ENCODE measurements at places on chromosomes 7 and 10. TPM values are rescaled to one million over a fixed set of nuclear protein-coding genes. Genes with fewer than 3 reads are reported as not detected.

Gene CPA5
- 2.3 TPM for polyA plus RNA-seq

Gene NCF1
- polyA plus RNA-seq: 1.6 TPM

Gene ABCB8
- 29.9 TPM for polyA plus RNA-seq

Gene ANKRD61
- polyA plus RNA-seq: not detected

Gene DOCK1
- 10.6 TPM for polyA plus RNA-seq

Gene TAS2R3
- polyA plus RNA-seq: not detected

Gene ABCC2
- not detected for polyA plus RNA-seq

Gene DENND2A
- 49.3 TPM for polyA plus RNA-seq

Gene LFNG
- polyA plus RNA-seq: 86.6 TPM

Gene RNF148
- not detected for polyA plus RNA-seq

Gene SH2D4B
- not detected for polyA plus RNA-seq

Gene CYP2E1
- polyA plus RNA-seq: 1.6 TPM

Gene TCAF1
- polyA plus RNA-seq: 79.9 TPM

Gene SLC16A12
- polyA plus RNA-seq: 0.37 TPM

Gene DPCD
- polyA plus RNA-seq: 38.6 TPM

Gene GIGYF1
- polyA plus RNA-seq: 14.2 TPM

Gene KRIT1
- 14.1 TPM for polyA plus RNA-seq

Gene ASAH2
- 0.31 TPM for polyA plus RNA-seq

Gene LGI1
- polyA plus RNA-seq: 6.7 TPM

Gene PRRT4
- 0.49 TPM for polyA plus RNA-seq

Gene SPACDR
- polyA plus RNA-seq: 1.6 TPM

Gene ACTL6B
- 101 TPM for polyA plus RNA-seq

Gene NRF1
- polyA plus RNA-seq: 16.9 TPM

Gene OR2A5
- polyA plus RNA-seq: not detected

Gene ETV1
- 25.6 TPM for polyA plus RNA-seq

Gene RPEL1
- polyA plus RNA-seq: not detected

Gene SCRN1
- polyA plus RNA-seq: 142 TPM
